T47D (cell line): ENCODE measurements at places on chromosomes 7 and 10.

DNA sequence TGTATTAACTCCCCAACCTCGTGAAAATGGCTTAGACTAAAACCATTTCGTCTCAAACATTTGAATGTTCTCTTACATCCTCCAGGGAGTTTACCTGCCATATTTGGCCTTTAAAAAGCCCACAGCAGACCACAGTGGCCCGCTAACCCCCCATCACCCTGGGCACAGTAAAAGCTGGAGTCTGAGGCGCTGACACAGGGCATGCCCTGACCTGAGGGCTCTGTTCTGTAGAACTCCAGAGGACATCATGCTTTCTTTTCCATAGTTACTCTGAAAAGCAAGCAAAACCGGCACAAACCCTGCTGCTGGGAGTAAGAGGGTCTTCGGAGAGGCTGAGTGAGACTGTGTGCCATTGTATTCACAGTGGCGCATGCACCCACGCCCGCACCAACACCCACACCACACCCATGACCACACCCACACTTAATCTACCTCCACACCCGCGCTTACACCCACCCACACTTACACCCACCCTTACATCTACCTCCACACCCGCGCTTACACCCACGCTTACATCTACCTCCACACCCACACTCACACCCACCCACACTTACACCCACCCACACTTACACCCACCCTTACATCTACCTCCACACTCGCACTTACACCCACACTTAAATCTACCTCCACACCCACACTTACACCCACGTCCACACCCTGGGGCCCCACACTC is 32.1 kb downstream of the LRRC27 start:
- DNase-seq: no peak

DNA sequence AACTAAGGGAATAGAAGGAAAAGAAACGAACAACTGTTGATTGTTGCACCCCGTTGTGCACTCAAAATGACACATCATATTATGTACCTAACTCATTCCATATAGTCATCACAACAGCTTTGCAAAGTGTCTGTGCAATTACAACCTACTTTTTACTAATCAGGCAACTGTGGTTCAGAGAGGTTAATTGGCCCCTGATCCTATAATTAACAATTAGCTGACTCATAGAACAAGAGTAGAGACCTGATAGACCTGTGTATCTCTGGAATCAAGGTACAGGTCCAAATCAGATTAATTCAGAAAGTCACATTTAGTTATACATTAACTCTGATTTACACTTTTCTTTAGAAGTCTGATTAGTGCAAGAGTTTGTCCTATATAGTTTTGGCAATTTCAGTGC is 122.5 kb upstream of the CDK13 start:
- DNase-seq: no peak

- no peak for DNase-seq
Observed at GRCh38 chr10:14485986-14486385, 155.3 kb upstream of the FRMD4A start.

GRCh38 chr7:116929914-116930913 is 23.1 kb upstream of the ST7 start:
- DNase-seq: peak; percentile 41

- no peak for DNase-seq
Observed at GRCh38 chr7:136919820-136920219, 51.4 kb downstream of the CHRM2 start.

- DNase-seq: no peak
Observed at GRCh38 chr10:43251419-43252165, 15.3 kb downstream of the RASGEF1A start.

DNA sequence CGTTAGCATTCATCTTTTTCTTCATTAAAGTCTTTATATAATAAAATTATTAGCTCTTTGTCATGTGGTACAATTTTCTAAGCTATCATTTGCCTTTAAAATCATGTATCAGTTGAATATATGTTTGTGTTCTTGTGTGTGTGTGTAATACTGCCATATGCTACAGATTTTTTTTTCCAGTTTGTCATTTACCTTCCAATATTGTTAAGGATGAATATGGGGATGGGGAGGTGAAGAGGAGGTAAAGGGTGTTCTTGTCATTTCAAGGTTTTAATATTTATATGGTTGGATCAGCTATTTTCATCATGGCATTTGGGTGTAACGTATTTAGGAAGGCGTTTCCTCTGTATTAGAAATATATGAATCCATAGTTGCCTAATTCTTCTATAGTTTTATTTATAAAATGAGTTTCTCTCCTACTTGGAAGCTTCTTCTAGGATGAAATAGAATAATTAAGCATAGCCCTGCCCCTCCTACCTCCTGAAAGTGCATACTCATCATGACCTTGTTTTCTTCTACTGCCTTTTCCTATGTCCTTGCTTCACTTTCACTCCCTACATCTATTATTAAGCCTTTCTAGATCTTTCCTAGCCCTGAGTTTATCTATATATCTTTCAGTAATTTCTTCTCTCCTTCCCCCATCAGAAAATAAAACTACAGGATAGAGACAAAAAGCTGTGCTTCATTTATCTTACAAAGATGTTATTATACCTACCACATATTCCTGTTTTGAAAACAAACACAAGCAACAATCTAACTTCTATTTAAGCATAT is 25.1 kb downstream of the RAB18 start:
- DNase-seq: no peak
